ENCODE measurements at places on chromosomes 11 and 22. TPM values are rescaled to one million over a fixed set of nuclear protein-coding genes. Genes with fewer than 3 reads are reported as not detected.

DNA sequence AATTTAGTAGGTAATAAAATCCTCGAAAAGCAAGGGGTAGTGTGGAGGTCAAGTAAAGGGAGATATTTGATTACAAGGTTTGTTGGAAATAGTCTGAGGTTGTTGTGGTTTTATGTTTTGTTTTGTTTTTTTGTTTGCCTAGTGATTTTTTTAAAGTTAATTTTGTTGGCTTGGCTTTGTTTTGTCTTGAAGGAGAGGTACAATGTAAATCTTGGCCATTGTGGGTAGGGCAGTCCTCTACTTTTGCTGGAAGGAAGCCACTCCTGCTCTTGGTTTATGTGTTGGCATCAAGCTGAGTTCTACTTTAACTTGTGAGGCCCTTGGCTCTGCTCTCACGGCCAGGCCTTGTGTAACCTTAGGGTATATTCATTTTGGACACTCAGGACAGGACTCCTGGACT lies 3.2 kb downstream of the AMOTL1 start:
- no peak for DNase-seq
- H3K4me1 ChIP-seq = no peaks in the 10 kb centered on the region
- H3K27me3 ChIP-seq = peaks cover 13% of the 10 kb centered on the region
- H3K27ac ChIP-seq = no peak overlapping the region
- no peak overlapping the region for H3K4me3 ChIP-seq

- H3K27ac ChIP-seq = peak overlapping the region; percentile 45
- peaks cover 2% of the 10 kb centered on the region for H3K36me3 ChIP-seq
- H3K4me1 ChIP-seq = peaks cover 30% of the 10 kb centered on the region
- H3K27me3 ChIP-seq = no peaks in the 10 kb centered on the region
- H3K4me3 ChIP-seq = no peak overlapping the region
- no peak for DNase-seq
These were observed 2.0 kb upstream of the JAML start for GRCh38 chr11:118226781-118227180.

DNA sequence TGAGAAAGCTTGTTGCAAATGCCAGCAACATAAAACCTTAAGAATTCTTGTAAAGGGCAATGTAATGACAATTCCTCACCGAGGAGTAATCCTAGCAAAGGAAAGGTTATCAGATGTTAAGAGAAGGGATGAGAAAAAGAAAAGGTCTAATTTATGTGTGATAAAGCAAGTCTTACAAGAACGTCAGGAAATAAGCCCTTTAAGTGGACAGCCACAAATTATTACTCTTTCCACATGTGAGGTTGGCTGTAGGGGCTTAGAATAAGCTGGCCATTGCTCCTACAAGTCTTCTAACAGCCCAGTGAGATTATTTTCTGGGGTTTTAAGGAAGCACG lies 9.3 kb downstream of the LAYN start:
- H3K4me1 ChIP-seq = no peaks in the 10 kb centered on the region
- no peaks in the 10 kb centered on the region for H3K27me3 ChIP-seq
- H3K36me3 ChIP-seq = no peaks in the 10 kb centered on the region
- no peak overlapping the region for H3K4me3 ChIP-seq

MEN1 gene
- 38.9 TPM for polyA plus RNA-seq

GRCh38 chr11:86301742-86302091 lies 323 bp upstream of the HIKESHI start:
- 0 out of 2 replicates have a peak, but pooled peaks cover 3% of the 10 kb centered on the region for H3K4me1 ChIP-seq
- H3K27me3 ChIP-seq = no peaks in the 10 kb centered on the region
- DNase-seq = no peak
- H3K27ac ChIP-seq = no peak overlapping the region
- H3K36me3 ChIP-seq = no peaks in the 10 kb centered on the region
- H3K4me3 ChIP-seq = peak overlapping the region; percentile 87

SEZ6L gene
- polyA plus RNA-seq = not detected

LDHAL6A gene
- polyA plus RNA-seq = not detected

TREH gene
- not detected for polyA plus RNA-seq

Measured in GM12878 (cell line).